OCI-M1 (cell line): ENCODE measurements at places on chromosomes 11 and 22.

DNA sequence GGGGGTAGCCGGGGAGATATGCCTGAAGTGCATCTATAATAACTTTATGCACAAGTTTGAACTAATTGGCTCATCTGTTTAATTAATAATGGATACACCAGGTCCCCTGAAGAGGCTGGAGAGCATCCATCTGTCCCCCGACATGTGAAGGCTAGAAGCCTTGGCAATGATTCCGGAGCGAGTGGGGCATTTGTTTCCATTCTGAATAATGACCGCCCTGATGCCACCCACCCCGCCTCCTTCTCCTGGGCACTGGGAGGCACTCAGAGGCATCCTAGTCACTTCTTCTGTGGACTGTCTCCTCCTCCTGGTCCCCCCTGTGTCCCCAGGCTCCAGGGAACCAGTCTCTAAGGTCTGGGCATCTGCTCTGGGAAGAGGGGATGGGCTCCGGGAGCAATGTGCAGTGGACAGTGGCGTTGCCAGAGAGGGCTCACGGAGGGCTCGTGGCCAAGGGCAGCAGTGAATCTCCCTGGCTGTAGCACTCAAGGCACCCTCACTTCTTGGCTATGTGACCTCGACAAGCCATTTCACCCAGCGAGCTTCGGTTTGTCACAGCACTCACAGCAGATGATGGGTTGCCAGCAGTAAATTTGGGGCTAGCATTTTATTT is 64.7 kb downstream of the TSPAN18 start:
- DNase-seq = no peak

DNA sequence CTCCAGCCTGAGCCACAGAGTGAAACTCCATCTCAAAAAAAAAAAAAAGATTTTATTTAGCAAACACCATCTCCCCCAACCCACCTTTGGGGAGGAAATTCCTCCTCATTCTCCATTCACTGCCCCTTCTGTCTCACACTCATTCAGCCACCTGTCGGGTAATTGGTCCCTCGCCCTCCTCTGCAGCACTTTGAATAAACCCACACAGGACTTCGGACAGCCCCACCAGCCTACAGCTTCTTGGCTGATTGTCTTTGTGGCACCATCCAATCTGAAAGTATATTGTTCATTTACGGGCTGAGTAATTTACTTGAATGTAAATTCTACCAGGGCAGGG is 7.5 kb upstream of the GGA1 start:
- DNase-seq = no peak

DNA sequence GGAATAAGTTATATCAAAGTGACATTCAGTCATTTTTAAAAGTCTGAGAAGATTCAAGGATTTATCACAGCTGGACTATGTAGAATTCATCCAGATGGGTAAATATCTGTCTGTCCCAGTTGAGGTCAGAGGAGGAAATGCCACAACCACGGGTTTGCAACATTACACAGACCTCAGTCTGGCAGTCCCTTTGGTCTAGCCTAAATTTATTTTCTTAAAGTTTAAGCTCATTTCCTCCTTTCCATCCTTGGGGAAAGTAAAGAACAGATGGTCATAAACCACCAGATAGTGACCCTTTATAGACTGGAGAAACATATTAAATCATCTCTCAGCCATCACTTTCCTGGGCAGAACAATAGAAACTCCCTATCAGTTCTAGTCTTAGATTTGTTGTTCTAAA is 238.4 kb upstream of the DDI1 start:
- peak; percentile 56 for DNase-seq

GRCh38 chr11:74020539-74020938 is 11.7 kb upstream of the UCP3 start:
- DNase-seq = no peak

GRCh38 chr22:40727070-40727963 is 48.0 kb downstream of the MCHR1 start:
- no peak for DNase-seq

DNA sequence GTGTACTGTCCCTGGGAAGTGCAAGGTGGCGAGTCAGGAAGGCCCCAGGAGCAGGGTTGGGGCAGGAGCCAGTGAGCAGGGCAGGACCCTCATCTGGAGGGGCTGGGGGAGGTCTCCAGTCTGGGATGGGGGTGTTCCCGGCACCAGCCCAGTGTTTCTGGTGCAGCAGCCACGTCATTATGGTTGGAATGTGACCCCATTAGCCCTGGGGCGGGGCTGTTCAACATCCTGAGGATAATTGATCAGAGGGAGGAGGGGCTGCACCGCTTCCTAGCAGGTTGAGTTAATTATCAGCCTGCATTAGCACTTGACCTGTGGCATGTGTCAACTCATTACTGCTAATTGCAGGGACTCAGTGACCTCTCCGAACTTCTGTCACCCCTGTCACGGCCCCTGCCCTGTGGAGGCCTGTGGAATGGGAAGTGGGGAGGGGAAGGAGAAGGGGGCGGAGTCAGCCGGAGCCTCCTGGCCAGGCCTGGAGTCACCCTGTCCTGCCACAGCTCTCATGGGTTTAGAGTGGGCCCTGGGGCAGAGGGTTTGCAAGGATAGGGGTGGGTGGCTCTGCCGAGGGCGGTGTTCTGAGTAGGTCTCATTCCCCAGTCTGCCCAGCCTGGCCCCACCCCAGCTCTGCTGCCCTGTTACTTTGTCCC is 52.8 kb upstream of the CCDC188 start:
- DNase-seq = no peak

GRCh38 chr11:66336234-66337102 is at the start of gene RIN1:
TSS of gene RIN1 (minus strand) at chr11:66336434. CDS start at chr11:66336402, 32 bp downstream.
- peak; percentile 71 for DNase-seq

- DNase-seq = peak; percentile 17
These were observed 35.3 kb upstream of the POU2AF1 start for GRCh38 chr11:111414267-111414931.

DNA sequence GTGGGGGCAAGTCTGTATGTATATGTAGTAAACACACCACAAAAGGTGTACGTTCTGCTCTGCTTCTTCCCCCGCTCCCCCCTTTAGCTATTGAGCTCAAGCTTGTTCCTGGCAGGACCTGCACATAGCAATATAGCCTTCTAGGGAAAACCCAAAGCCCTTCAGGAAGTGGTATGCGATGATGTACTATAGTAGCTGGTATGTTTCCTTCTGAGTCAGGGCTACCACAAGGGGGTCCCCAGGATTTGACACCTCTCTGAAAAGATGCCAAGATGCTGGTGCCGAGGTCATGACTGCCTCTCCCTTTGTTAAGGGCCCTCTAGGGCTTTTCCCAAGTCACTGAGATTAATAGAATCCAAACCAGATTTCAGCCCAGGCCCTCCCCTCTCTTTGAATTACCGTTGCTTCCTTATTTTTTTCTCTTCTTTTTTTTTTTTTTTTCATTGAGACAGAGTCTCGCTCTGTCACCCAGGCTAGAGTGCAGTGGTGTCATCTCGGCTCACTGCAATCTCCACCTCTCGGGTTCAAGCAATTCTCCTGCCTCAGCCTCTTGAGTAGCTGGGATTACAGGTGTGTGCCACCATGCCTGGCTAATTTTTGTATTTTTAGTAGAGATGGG is 268.4 kb downstream of the ETS1 start:
- DNase-seq = no peak

- DNase-seq = no peak
These were observed 7.0 kb upstream of the MALAT1 start for GRCh38 chr11:65491614-65492386.

DNA sequence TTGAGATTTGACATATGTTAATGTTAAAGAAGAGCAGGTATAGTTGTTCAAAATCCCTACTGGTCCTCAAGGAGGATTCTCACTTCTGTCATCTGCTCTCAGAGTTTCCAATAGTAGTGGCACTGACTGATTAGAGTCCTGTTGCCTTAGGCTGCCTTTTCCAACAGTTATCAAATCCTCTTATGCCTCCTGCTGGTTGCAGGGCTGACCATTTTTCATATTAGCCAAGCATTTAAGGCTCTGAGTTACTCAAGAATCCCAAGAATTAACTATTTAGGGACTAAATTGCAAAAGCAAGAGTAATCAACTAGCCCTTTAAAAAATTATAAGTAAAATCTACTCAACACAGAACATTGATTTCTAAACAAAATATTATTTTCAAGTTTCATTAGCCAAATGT is 212.0 kb upstream of the CHORDC1 start:
- DNase-seq = peak; percentile 65

DNA sequence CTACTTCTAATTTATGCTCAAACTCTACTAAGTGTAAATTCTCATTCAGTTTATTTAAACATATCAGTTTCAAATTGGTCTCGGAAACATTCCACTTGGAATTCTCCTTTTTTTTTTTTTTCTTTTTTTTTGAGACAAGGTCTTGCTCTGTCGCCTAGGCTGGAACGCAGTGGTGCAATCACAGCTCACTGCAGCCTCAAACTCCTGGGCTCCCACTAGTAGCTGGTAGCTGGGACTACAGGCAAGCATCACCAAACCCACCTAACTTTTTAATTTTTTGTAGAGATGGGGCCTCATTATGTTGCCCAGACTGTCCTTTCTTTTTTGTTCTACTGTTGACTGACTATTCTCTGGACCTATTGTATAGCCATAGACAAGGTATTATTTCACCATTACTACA is 33.3 kb upstream of the CCDC81 start:
- DNase-seq = no peak

DNA sequence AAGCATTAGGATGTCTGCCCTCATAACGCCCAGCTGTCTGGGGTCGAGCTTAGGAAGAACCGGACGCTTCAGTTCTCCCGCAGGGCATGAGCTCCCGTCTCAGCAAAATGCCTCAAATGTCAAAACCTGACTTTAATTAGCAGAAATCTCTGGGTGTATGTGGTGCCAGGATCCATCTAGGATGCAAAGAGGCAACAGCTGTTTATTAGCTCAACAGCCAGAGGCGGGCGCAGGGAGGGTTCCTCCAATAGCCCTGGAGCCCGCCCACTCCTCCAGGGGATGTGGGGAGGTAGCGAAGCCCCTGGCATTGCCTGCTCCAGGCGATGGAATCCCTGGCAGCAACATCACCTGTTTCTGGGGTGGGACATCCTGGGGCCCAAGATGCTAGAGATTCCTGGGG is 39.4 kb upstream of the RTL6 start:
- no peak for DNase-seq

DNA sequence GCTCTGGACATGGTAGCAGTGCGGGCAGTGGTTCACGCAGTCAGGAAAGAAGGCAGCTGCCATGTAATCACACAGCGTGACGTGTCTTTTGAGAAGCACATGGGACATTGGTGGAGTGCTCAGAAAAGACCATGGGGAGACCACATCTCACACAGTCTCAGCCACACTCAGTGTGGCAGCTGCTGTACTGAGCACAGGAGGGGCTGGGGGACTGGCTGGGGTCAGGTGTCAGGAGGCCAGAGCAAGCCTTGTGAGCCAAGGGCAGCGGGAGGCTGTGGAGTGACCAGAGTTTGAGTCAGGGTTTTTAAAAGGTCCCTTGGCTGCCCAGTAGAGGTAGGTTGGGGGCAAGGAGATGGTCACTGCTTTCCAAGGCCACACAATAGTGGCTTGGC is 18.5 kb downstream of the CLDN5 start:
- no peak for DNase-seq

- no peak for DNase-seq
These were observed 12.4 kb downstream of the NLRP14 start for GRCh38 chr11:7032692-7033091.

DNA sequence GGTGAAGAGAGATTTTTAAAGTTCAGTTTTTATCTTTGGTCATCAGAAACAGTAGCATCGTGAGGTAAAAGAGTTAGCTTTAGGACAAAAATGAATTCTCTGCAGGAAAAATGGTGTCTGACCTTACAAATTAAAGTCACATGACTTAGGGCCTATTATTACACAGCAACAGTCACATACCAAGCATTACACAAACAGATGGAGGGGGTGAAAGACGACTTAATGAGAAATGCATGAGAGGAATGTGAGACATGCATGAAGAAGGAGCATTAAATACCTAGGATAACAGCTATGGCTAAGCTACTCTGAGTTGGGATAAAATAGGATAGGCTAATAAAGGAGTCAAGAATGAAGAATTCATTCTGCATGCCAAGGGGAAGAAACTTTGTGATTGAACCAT is 77.5 kb downstream of the BLID start:
- no peak for DNase-seq

DNA sequence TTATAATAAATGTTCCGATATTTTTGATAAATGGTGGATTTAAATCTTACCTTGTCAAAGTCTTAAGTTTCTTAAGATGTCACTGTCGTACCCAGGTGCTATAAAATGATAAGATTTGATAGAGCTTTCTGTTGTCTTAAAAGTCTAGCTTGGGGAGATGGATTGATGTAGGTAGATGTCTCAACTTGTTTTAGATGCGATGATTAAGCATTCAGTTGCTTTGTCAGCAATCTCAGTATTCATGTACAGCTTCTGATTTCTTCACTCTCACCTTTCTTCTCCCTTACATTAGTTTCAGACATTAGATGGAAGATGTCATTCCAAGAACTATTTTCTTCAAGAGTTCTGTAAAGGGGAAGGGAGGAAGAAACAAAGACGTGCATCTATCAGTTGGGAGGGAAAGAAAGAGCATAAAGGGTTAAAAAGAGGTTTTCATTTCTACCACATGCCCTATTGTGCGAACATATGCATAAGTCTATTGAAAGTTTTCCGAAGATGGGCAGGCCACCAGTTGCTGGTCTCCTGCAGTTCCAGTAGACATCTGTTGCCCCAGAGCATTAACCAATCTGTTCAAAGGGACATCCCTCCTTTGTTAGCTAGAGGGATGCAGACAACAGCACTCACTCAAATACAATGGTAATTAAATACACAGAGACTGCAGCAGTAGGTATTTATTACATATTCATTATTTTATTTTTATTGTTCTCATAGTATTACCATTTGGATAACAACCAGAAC is 38.4 kb downstream of the ZC3H12C start:
- no peak for DNase-seq

DNA sequence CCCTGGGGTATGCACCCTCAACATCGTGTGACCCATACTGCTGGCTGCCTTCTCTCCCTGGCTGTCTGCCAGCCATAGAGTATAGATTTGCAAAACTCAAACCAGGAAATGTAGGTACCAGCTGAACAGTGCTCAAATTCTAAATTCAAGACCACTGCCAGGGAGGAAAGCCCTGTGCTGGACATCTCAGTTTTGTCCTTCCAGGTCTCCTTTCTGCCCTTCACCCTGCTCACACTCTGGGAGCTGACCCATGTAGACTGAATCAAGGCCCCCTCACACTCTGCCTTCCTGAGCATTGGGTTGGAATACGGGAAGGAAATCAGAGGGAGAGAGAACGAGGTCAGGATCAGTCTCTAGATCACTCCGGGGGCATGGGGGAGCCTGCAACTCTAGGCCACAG is 12.4 kb upstream of the DRD2 start:
- no peak for DNase-seq

- DNase-seq = no peak
These were observed 70.8 kb downstream of the FAT3 start for GRCh38 chr11:92295175-92296137.
